ENCODE measurements at places on chromosomes 1 and 21.

DNA sequence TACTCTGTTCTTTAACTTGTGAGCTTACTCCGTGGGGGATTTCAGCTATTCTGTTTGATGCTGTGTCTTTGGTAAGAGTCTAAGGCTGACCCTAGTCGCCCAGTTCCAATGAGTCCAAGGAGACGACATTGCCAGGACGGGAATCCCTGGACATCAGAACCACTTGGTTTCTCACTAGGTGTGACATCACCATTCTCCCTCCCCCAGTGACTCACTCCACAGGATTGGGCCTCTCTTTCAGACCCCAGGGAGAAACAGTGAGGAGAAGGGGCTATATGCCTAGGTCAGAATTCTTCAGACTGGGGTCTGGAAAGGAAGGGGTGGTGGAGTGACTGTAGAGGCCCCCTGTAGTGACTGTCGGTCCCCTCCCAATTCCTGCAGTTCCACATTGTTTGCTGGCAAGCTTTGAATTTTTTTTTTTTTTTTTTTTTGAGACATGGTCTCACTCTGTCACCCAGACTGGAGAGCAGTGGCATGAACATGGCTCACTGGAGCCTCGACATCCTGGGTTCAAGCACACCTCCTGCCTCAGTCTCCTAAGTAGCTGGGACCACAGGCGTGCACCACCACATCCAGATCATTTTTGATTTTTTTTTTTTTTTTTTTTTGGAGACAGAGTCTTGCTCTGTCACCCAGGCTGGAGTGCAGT is 21.3 kb downstream of the ALPL start:
- no peak for DNase-seq

- DNase-seq: peak; percentile 53
Observed at GRCh38 chr1:9717193-9718005, 65.9 kb downstream of the PIK3CD start.

- DNase-seq: no peak
Observed at GRCh38 chr1:200909071-200909470, 14.4 kb downstream of the INAVA start.

DNA sequence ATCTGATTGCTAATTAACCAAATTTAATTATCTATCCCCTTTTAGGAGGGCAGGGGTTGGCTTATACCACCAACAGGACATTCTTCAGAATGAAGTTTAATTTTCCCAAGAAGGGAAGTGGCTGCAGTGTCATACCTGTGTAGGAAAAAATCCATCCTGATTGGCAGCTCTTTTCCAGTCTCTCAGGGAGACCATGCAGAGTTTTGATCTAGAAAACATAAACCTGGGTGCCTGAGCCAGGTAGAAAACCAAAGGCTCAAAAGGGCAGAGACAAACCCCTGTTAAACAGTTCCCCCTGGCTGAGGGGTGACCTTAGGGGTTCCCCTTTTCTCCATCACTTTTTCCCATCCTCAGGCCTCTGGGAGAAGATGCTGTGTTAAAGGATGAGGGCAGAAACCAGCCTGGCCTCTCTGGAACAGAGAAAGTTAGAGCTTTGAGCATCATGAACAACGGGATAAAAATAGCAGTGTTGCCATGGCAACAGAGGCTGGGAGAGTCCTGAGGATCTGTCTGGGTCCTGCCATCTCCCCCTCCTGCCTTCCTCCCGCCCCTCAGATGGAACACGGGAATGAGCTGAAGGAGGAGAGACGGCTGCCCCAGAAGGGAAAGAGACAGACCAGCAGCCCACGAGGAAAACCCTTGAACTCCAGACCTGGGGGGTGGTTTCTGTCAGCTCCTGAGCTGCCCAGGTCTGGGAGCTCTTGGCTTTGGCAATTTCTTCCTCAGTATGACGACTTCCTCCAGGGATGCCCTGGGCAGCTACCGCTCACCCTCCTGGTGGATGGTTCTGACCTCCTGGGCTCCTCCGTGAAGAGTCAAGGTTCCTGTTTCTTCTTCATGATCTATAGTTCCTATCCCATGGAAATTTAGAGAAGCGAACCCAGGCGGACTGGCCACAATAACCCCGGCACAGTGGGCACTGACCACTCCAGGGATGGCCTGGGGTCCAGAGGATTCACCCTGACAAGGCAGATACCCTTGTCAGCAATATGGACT is 14.0 kb upstream of the LEMD1 start:
- DNase-seq: no peak

DNA sequence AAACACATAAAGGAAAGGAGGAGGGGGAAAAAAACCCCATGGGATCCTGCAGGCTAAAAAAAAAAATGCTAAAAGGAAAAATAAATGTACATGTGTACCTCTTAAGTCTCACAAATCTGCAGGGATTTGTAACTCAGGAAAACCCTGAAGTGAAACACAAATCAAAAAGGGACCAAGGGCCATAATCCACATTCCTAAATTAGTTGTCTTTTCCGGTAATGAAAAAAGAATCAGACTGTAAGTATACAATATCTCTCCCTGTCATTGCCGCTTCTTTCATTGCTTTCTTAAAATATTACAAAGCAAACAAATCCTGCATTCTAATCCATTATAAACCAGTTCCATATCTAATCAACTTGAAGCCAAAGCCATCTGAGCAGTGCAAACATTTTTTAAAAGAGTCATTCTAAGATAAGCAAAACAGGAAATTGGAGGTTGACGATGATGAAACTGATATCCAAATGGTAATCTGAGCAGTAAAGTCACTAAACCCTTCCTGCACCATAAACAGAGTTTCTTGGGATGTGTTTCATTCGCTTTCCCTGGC is 58.7 kb upstream of the SIM2 start:
- DNase-seq: no peak

GRCh38 chr1:77120950-77121349 is 98.3 kb downstream of the PIGK start:
- DNase-seq: peak; percentile 73

GRCh38 chr21:31498985-31499384 is 154.9 kb upstream of the TIAM1 start:
- no peak for DNase-seq

- no peak for DNase-seq
Observed at GRCh38 chr1:180183426-180183825, 28.8 kb downstream of the QSOX1 start.

DNA sequence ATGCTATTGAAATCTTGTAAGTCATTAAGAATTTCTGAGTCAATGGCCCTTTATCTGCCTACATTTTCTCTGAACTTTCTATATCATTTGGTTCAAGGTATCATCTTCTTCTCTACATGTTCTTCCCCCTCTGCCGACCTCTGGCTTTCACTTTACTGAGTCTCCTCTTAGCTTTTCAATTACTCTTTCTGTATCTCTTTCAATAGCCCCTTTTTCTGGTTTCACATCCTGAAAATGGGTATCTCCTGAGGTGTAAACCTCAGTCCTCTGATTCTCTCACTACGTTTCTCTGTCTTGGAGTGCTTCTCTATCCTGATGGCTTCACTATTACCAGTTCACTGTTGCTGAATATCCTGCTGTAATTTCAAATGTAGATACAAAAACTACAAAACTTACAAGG is 98.9 kb downstream of the LYST start:
- no peak for DNase-seq

DNA sequence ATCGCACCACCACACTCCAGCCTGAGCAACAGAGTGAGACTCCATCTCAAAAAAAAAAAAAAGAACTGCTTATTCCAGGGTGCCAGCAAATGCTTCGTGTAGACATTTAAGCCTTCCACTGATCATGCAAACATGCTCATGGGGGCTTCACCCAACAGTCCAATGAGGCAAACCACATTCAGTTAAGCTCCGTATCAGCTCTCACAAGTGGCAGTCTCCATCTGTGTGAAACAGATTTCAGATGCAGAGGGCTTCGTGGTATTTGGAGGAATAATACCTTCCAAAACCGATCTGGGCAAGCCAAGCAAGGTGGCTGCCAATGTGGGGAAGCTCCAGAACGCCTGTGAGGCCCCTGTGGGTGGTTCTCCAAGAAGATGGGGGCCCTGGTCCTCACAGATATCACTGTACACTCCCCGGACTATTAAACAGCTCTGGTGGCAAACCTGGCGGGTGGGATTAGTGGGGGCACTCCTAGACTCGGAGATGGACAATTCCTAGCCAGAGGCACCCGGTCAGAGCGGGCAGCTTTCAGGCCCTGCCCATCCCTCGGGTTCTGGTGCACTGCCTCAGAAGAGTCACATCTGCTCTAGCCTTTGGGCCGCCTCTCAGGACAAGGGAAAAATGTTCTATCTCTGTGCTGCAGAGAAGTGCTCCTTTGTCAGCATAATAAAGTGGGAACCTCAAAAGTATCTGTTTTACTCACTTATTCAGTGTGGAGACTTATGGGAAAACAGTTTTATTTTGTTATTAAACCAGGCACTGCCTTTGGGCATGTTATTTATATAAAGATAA is 10.2 kb downstream of the CREG1 start:
- no peak for DNase-seq

GRCh38 chr1:151718011-151718431 is 1.4 kb upstream of the CELF3 start:
- no peak for DNase-seq

DNA sequence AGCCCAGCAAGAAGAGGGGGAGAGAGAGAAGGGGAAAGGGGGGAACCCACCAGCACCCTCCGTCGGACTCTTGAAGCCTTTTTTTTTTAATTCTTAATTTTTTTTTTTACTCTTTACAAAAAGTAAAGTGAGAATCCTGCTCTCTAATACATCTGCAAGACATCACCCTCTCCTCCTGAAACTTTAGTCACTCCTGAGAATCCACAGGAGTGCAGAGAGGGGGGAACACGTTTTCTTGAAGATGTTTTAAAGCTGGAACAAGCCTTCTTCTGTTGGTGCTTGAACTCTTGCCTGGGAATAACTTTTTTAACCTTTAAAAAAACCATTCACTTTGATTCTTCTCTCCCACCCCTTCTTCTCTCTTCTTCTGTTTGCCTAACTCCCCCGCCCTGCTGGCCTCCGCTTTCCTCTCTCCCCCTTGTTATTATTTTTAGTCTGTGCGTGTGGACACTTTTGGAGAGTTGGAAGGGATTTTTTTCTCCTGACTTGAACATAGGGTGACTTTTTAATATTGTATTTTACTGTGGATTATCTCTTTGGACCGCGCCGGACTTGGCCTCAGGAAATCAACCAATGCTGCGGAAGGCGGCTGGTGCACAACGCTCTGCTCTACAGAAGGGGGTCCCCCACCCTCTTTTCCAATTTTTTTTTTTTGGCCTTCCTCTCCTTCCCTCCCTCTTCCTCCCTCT is 383 bp upstream of the PRRX1 start:
- DNase-seq: no peak

GRCh38 chr1:145993618-145994390 is 2.6 kb downstream of the TXNIP start:
- no peak for DNase-seq

DNA sequence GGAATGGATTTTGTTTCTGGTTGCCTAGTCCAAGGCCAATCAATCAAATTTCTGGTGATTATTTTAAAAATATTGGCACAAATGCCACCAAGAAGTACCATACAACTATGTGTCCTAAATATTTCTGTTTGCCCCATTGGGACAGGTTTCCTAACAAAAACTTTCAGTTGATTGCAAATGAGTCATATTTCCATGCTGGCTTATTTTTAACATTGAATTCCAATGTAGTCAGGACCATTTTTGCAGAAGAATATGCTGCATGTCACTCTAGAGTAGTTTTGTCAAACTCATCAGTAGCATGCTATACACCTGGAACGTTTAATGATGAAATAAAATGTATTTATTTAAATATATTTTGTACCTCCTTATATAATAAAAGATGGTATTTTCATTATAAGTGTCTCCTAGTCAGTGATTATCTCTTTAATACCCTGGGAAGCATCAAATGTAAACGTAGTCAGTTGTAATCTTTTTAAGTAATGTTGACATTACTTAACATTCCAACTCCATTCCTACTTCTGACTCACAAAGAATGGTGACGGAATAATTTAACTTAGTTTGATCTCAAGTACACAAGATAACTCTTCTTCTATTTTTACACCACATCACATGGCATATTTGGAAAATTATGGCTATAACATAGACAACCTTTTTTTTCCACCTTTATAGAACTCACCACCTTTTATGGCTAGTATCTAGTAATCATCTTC is 39.0 kb upstream of the USH2A start:
- peak; percentile 35 for DNase-seq

GRCh38 chr1:232728507-232729263 is 76.5 kb upstream of the MAP10 start:
- no peak for DNase-seq

- no peak for DNase-seq
Observed at GRCh38 chr1:57033222-57034001, 67.6 kb upstream of the C8B start.

- no peak for DNase-seq
Observed at GRCh38 chr1:63074321-63074720, 248.0 kb upstream of the FOXD3 start.

GRCh38 chr1:26794391-26794790 is 6.6 kb downstream of the PIGV start:
- DNase-seq: no peak

DNA sequence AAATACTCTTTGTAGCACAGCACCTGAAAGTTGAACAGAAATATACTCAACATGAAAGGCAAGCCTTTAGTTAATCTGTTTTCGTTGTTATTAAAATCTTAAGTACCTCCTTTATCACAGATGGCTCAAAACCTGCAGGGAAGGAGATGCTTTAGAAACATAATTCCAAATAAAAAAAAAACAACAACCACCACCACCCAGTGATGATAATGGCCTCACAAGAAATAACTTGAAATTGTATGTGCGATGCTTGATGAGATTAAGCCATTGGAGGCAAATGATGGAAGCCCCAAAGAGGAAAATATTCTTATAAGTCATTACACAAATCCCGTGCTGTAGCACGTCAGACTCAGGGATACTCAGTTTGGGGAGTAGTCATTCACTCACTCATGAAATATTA is 24.9 kb upstream of the ZBTB40 start:
- DNase-seq: no peak

DNA sequence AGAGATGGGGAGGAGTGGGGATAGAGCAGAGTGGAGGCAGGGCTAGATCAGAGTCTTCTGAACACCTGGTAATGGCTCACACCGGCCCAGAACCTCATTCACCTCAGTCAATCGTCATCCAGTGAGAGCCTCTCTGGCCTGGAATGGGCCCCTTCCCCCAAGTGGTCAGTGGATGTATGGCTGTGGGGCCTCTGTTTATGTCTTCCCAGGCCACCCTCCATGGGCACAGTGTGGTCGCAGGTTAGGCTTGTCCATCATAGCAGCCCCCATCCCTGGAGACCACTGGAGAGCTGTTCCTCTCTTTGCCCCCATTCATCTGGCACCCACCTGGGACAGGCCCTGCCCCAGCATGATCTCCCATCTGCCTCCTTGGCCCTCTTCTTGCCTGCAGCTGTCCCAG is 29.6 kb upstream of the TENT5C start:
- DNase-seq: no peak

DNA sequence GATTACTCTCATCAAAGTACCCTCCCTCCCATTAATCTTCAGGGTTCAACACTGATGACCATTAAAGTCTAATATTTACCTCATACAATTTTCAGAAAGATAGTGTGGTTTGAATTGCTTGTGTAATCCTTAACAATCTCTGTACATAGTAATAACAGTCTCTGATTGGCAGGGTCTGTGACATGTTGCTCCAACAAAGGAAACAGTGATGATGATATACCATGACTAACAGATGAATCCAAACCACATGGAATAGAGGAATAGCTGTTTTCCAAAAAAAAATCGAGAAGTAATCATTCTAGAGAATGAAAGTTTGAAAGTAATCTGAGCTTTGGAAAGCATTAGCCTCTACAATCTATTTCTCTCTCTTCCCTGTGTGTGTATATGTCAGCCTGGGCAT is 610.1 kb upstream of the NEGR1 start:
- DNase-seq: no peak

GRCh38 chr1:12521096-12521495 is 96.9 kb downstream of the DHRS3 start:
- DNase-seq: no peak

GRCh38 chr1:48807554-48808260 is 31.0 kb upstream of the BEND5 start:
- no peak for DNase-seq

- no peak for DNase-seq
Observed at GRCh38 chr1:55426619-55427018, 211.5 kb upstream of the USP24 start.
